ENCODE measurements at places on chromosomes 2 and 18.
A peak's percentile ranks its signal among the peaks of the same experiment; 100 is the strongest.

DNA sequence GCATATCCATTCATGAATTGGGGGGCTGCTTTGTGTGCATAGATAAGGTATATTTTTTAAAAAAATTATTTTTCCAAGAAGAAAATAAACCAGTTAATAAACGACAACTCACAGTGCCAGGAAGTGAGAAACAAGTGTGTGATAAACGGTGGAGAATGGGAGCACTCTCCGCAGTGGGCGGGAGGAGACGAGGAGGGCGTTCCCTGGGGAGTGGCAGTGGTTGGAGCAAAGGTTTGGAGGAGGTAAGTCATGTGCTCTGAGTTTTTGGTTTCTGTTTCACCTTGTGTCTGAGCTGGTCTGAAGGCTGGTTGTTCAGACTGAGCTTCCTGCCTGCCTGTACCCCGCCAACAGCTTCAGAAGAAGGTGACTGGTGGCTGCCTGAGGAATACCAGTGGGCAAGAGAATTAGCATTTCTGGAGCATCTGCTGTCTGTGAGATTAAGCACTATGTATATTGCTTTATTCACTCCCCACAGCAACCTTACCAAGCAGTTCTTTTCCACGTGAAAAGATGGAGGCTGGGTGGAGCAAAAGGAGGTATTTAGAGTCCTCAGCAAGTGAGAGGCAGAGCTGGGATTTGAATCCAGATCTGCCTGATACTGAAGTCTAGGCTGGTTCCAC lies 27.0 kb upstream of the CASP8 start:
- peak; percentile 90 for DNase-seq

GRCh38 chr2:152078023-152078422 lies 20.8 kb downstream of the CACNB4 start:
- DNase-seq, result no peak

GRCh38 chr2:136255648-136256461 lies 137.9 kb upstream of the CXCR4 start:
- DNase-seq, result no peak

DNA sequence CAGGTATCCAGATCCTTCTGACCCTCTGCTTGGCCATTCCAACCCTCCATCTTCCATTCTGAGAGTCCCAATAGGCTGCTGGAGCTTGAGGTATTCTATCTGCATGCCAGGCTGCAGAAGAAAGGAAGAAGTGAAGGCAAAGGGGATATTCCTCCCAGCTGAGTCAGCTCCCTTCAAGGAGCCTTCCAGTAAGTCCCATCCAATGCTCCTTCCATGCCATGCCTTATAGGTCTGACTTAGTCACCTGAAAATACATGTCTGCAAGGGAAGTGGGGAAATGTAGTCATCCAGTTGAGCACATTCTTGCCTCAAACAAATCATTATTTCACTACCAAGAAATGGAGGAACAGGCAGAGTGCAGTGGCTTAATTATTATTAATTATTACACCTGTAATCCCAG lies 464.6 kb downstream of the CNTNAP5 start:
- no peak for DNase-seq

- no peak for DNase-seq
These were observed 151.4 kb downstream of the DYSF start for GRCh38 chr2:71604726-71605120.

DNA sequence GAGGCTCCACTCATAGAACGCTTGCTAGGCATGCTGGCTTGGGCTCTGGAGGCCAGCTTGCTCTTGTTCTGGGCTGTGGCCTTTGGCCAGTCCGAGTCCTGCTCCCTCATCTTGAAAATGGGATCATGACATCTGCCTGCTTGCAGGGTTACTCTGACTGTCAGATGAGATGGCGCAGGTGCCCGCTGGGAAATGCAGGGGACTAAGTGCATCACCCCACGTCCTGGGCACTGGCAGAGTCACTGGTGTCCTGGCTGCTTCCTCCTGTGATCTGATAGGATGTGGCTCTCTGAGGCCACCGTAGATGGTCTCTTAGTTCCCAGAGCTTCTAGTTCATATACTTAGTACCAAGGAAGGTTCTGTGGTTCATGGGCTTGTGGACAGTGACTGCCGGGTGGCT lies 18.5 kb downstream of the LDLRAD4 start:
- no peak for DNase-seq

DNA sequence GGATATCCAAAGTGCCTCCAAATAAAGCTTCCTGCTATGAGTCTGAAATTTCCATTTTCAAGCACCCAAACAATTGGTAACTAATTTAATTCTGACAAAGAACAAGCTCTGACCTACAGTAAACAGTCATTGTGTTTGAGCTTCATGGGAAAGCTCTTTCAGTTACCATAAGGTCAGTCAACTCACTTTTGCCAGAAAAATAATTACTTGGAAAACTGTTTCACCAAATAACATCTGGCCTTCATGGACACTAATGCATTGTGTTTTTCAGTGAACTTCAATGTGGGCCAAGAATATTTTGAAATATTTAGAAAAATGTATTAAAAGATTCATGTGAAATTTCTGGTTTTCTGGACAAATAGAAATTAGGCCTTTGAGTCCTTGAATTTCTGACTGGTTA lies 369.9 kb downstream of the GALR1 start:
- no peak for DNase-seq

- no peak for DNase-seq
These were observed 4.3 kb downstream of the ZFAND2B start for GRCh38 chr2:219210886-219211362.

GRCh38 chr2:62040926-62041325 lies 135.5 kb downstream of the COMMD1 start:
- no peak for DNase-seq

DNA sequence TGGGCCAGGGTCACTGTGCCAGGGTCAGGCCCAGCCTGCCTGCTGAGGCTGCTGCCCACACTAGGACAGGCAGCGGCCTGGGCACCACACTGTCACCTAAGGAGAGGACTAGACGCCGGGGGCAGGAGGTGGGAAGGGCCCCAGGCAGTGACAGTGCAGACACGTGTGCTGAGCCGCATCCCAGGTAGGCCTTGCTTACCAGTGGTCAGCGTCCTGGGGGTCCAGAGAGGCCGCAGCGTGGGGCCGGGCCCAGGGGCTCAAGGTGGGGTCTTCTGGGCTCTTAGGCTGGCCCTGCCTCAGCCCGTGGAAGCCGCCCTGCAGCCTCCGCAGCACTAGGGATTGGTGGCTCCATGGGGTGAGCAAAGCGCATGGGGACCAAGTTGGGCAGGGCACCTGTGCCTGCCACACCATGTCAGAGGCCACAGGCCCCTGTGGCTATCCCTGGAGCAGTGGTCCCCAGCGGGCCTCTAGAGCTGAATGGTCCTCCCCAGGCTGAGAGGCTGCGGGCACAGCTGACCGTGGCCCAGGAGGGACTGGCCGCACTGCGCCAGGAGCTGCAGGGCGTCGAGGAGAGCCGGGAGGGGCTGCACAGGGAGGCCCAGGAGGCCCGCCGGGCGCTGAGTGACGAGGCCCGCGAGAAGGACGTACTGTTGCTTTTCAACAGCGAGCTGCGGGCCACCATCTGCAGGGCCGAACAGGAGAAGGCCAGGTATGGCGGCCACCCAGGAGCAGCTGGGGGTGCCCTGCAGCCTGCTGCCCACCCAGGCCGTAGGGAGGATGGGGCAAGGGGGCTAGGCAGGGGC lies 35.2 kb upstream of the SNED1 start:
- no peak for DNase-seq

DNA sequence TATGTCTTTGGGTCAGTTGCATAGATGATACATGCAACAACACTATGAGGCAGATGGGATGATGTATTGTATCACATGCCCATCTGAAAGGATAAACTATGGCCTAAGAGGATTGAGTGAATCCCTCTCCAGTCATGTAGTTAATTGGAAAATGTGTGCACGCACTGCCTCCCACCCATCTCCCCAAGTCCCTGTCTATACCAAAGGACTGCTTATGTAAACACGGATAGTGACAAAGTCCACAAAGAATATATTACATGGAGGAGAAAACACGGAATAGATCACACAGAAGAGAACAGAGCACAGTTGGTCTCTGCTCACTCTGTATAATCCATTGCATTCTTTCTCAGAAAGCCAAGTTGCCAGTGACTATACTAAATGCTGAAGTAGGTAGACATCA lies 82.4 kb downstream of the NCKAP5 start:
- no peak for DNase-seq

- no peak for DNase-seq
These were observed 1.6 kb downstream of the CAVIN2 start for GRCh38 chr2:191845248-191845715.

- DNase-seq, result no peak
These were observed 337.0 kb downstream of the MBD2 start for GRCh38 chr18:53887447-53887846.

DNA sequence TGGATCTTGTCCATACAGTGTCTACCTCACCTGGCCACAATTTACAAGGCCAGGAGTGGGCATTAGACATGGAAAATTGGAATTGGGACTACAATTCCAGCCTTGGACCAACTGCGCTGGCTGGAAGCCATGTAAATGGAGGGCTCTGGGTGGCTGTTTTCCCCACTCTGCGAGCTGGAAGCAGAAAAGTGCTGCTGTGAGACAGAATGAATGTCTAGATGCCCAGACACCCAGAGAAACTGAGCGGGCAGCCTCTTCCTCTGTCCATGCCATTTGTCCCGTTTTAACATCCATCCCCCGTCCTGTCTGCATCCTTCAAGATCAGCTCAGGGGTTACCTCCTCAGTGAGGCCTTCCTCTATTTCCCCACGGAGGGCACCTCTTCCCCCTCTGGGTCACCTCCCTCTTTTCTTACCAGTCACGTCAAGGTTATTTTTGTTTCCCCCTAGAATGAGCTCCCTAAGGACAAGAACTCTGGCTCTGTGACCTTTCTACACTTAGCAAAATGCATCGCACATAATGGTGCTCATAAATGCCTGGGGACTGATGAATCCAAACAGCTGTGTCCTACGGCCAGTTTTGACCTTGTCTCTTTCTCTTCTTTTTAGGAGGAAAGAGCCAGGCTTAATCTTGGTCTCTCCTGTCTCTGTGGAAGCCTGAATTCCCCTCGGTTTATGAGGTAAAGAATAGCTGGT lies 41.2 kb downstream of the MCFD2 start:
- no peak for DNase-seq

- DNase-seq, result no peak
These were observed 565.5 kb downstream of the CCDC85A start for GRCh38 chr2:56749152-56749752.

Measured in CD4-positive, alpha-beta T cell treated with Interleukin-4 for 4 hours (primary cell).